HS-5 (cell line): ENCODE measurements at places on chromosomes 3 and 15.

GRCh38 chr15:77456746-77457145 lies 36.1 kb downstream of the HMG20A start:
- no peak for DNase-seq

- DNase-seq = no peak
Observed at GRCh38 chr15:45129651-45130129, at the start of the genes DUOX1 and DUOXA1. TSS of gene DUOX1 (plus strand) at chr15:45129994. CDS start at chr15:45131967, 1,973 bp downstream. TSS of gene DUOXA1 (minus strand) at chr15:45129879. CDS start at chr15:45123014, 6,865 bp downstream.

GRCh38 chr15:84821501-84822021 lies 4.4 kb downstream of the ALPK3 start:
- no peak for DNase-seq

- DNase-seq = no peak
Observed at GRCh38 chr3:152436707-152437590, 168.2 kb downstream of the MBNL1 start.

GRCh38 chr3:188641076-188641475 lies 487.1 kb downstream of the LPP start:
- no peak for DNase-seq

DNA sequence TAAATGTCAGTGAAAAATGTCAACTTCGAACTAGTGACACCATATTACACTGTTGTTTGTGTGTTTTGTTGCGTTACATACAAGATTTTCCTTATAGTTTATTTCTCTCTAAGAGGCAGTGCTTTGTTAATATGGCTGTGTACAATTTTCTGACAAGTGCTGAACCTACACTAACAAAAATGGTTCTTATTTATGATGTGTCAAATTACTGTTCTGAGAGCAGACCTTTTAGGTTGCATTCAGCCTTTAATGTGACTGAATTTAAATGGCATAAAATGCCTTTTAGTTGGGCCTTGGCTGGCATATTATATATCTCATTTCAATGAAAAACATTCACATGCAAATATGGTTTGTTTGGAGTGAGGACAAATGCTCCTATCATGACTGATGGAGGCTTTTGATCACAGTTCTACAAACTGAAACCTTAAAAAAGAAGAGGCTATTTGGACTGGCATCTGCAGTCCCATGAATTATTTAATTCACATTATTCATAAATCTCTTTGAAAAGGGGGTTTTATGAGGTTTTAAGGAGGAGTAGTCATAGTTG lies 750.6 kb downstream of the CADM2 start:
- DNase-seq = no peak

GRCh38 chr3:131658771-131659170 lies 156.0 kb upstream of the MRPL3 start:
- no peak for DNase-seq

DNA sequence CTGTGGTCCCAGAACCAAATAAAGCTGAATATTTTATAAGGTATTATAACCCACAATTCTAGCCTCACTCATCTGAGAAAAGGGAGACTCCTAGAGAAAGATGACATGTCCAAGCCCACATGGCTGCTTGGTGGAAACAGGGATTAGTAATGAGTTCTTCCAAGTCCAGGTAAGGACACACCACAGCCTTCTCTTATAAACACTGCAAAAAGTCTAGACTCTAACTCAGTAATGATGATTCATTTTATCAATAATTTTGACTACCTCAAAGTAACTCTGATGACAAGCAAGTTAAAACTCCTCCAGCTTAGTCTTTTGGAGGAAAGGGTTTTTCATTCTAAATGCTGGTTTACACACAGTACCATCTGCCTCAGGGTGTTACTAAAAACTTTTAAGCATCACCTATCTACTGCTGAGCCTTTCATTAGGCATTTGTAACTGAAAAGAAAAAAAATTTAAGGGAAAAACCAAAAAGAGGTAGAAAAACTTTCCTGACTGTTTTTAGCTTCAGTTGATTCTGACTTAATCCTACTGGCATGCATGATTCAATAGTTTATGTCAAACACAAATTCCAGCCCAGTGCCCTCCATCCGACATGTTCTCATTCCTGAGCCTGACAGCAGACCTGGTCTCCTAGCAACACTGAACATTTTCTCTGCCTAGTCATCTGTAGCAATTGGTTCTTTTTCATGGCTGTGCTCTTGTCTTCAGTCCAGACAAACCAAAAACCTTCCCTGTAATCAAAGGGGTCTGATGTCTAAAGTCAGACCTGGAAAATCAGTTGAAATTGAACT lies 43.9 kb downstream of the P3H2 start:
- peak; percentile 92 for DNase-seq

DNA sequence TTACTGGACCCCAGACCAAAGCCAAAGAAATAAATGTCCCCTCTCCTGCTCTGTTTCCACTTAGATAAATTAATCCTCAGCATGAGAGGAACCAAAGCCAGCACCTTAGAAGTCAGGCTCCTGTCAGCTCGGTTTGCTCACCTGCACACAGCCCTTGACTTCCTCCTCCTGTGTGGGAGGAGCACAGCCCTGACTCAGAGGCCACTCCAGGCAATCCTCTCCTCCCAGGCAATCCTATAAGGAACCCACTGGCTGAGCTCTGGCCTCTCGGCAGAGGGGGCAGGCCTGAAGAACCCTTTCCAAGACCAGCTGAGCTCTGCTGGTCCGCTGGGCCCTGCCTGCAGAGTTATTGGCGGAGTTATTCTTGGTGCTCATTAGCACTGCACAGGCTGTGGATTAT lies 30.8 kb downstream of the LIPC start:
- no peak for DNase-seq

- DNase-seq = no peak
Observed at GRCh38 chr15:93929375-93930094, 301.8 kb upstream of the MCTP2 start.
